ENCODE measurements at places on chromosomes 2 and 18. TPM values are rescaled to one million over a fixed set of nuclear protein-coding genes. Genes with fewer than 3 reads are reported as not detected.

The AMER3 gene
- total RNA-seq = not detected

The CD8B2 gene
- total RNA-seq = not detected

The ARHGAP15 gene
- 0.14 TPM for total RNA-seq

The DSG3 gene
- total RNA-seq = 0.02 TPM

The INHA gene
- 0.42 TPM for total RNA-seq

The IER3IP1 gene
- total RNA-seq = 19.3 TPM

The RUFY4 gene
- total RNA-seq = not detected

The CHRNA1 gene
- not detected for total RNA-seq

The ACYP2 gene
- 7.5 TPM for total RNA-seq

The FOXI3 gene
- total RNA-seq = 0.03 TPM

The MPP4 gene
- total RNA-seq = 0.06 TPM

The FAP gene
- not detected for total RNA-seq

The CSRNP3 gene
- not detected for total RNA-seq

The TMEM198 gene
- total RNA-seq = 0.80 TPM

The AOX1 gene
- total RNA-seq = 5.4 TPM

The TOGARAM2 gene
- total RNA-seq = 0.16 TPM

The ATP6V1C2 gene
- 0.14 TPM for total RNA-seq

The CLEC4F gene
- total RNA-seq = not detected

The DNAJC5G gene
- not detected for total RNA-seq

The PROM2 gene
- not detected for total RNA-seq

The PLGLB1 gene
- 0.66 TPM for total RNA-seq

The NEUROD1 gene
- total RNA-seq = not detected

The MROH2A gene
- 0.22 TPM for total RNA-seq

The ACMSD gene
- not detected for total RNA-seq

The CRYBA2 gene
- total RNA-seq = not detected

The KIF5C gene
- 0.33 TPM for total RNA-seq

The EVA1A gene
- 7.7 TPM for total RNA-seq

The UNC80 gene
- total RNA-seq = 0.02 TPM

The ACVR1C gene
- total RNA-seq = 0.01 TPM

The SH2D6 gene
- 0.66 TPM for total RNA-seq

The DSG2 gene
- 64.0 TPM for total RNA-seq

The VWC2L gene
- total RNA-seq = not detected

The KLHL41 gene
- total RNA-seq = 0.15 TPM

The RNF152 gene
- 0.13 TPM for total RNA-seq

The DSG1 gene
- total RNA-seq = not detected

The STAT4 gene
- total RNA-seq = 3.9 TPM

The DGUOK gene
- total RNA-seq = 175 TPM

The TNS1 gene
- total RNA-seq = 17.4 TPM

The CHRNG gene
- not detected for total RNA-seq

The ADRA2B gene
- total RNA-seq = 0.14 TPM

The UGT1A4 gene
- 0.07 TPM for total RNA-seq
